ENCODE measurements at places on chromosomes 5 and 9.

DNA sequence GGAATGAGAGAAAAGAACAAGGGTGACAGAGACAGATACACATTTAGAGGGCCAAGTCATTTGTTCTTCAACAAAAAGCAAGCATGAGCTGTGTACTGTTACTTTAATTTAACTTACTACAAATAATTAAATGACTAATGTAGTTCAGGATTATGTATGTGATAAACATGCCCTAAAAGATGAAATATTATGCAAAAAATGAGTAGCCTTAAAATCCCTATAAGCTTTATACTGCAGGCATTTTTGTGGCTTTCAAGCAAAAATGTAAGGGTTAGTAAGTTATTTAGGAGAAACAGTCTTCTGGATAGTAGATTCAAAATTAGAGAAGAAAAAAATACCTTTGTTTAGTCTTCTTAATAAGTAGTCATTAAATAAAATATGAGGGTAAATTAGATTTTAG is 431.2 kb downstream of the CSNK1G3 start:
- no peak for DNase-seq

DNA sequence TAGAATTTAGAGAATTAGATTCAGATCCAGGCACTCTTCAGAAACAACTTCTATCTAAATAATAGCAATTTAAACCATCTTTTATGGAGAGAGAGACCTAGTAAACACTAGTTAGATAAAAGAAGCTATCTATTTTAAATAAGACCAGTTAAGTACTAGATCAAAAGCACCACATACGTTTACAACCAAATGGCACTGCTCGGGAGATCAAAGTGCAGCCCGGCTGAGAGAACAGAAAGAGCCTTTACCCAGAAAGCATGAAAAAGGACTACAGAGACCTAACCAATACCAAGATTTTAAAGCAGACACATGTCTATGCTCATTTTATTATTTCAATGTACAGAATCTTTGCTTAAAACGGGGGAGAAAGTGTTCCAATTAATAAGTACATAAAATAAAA is 30.8 kb downstream of the LIX1 start:
- DNase-seq: no peak

DNA sequence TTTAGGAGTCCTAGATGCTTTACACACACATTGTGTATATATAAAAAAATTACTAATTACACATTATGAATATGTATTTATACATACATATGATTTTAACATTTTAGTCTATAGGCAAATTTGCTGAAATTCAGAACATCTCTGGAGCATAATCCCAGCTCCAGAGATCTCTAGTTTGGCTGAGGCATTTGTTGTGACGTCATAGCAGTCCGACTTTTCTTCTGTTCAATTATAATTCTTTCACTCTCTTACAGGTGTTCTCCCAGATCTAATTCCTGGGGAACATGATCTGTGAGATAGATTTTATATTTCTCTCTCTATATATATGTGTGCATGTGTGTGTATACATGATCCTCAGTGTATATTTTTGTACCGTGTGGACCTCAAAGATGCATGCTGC is 1876.2 kb downstream of the EFNA5 start:
- no peak for DNase-seq

- DNase-seq: no peak
Observed at GRCh38 chr5:170338291-170338690, 40.7 kb upstream of the LCP2 start.

DNA sequence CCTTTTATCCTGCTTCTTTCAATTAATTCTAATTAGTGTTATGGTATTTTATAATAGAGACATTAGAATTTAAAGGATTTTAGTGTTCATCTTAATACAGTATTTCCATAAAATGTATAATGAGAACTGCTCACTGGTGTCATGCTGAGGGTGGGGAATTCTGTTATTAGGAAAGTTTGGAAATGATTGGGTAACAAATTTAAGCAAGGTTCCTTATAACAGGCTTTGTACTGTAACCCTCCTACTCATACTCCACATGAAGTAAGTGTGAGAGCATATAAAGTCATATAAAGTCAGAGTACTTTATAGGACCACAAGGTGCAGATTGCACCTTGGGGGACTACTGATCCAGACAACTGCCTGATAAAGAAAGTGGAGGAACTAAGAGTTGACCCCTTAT is 42.2 kb downstream of the SV2C start:
- no peak for DNase-seq

DNA sequence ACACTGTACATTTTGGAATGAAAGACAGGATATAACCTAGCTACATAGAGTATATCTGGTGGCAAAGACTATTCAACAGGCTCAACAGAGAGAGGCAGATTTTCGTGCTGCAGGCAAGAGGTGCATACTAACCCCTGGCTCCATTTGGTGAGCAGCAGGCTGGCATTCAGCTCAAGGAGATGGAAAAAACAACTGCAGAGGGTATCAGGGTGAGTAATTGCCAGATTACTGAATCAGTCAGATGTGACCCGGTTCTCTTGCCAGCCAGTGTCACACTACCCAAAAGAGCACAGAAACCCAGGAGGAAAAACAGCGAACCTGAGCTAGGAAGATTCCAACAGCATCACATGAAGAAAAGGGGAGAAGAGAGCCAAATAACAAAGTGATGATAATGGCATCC is 130.4 kb upstream of the PRLR start:
- no peak for DNase-seq

DNA sequence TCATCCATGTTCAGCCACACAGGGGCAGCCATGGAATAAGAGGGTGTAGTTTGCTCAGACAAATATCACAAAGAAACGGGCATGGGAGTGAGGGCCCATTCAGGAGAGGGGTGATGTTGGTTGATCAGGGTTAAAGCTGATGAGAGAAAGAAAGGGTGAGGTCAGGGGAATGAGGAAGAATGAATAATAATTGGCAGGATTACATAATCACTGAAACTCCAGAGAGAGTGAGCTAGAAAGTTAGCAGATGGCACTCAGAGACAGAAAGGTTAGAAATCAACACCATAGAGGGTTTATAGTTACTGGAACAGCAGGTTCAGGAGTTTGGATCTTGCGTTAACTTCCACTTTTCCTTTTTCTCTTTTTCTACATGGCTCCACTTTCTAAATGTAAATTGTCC is 113.9 kb downstream of the TAF11L14 start:
- no peak for DNase-seq

GRCh38 chr5:120297616-120298015 is 166.5 kb upstream of the PRR16 start:
- DNase-seq: no peak

DNA sequence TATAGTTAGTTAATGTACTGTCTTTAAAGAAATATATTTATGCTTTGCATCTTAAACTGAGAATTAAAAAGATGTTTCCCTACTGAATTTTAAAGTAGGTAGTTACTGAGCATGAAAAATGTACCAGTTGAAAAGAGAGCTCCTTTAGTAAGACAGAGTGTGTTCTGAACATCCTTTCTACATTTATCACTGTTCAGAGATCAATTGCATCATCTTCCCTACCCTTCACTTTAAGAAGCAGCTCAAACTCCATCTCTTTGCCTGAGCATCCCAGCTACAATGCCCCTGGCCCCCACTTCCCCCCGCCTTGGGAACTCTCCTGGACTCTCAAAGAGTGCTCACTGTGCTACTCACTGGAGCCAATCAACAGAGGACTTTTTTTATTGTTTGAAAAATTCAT is 164.7 kb downstream of the GNAQ start:
- DNase-seq: no peak

- DNase-seq: no peak
Observed at GRCh38 chr5:159184858-159185381, 24.4 kb downstream of the RNF145 start.

GRCh38 chr5:95718203-95718602 is 12.9 kb upstream of the RHOBTB3 start:
- no peak for DNase-seq

DNA sequence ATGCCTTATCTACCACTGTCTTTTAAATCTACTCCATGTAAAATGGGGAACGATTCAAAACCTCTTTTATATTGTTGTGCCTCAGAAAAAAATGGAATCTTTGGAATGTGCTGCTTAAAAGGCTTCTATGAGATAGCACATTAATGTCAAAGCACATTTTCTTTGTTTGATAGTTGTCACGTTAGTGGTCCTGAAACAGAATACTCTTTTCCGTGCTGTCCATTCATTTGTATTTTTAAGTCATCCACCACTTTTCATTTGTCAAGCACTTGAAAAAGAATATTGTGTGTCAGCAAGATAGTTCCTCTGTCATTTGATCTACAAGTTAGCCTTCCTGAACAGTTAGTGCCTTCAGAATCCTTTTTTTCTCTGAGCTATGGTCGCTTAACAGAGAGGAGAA is 246.9 kb downstream of the MAST4 start:
- DNase-seq: no peak

DNA sequence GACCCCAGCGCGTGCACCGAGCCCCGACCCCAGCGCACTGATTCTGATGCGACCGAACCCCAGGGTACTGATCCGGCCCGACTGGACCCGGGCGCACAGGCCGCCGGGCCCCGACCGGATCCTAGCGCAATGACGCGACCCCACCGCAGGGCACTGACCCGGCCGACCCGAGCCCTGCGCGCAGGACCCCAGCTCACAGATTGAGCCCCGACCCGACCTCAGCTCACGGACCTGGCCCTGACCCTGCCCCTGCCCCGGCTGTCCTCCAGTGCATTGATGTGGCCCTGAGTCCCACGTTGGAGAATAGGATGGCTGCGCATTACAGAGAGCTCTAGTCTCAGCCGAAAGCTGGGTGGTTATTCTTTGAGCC is 438 bp downstream of the TRIP13 start:
- no peak for DNase-seq

- DNase-seq: no peak
Observed at GRCh38 chr5:59516161-59516560, 377.4 kb downstream of the PDE4D start.

DNA sequence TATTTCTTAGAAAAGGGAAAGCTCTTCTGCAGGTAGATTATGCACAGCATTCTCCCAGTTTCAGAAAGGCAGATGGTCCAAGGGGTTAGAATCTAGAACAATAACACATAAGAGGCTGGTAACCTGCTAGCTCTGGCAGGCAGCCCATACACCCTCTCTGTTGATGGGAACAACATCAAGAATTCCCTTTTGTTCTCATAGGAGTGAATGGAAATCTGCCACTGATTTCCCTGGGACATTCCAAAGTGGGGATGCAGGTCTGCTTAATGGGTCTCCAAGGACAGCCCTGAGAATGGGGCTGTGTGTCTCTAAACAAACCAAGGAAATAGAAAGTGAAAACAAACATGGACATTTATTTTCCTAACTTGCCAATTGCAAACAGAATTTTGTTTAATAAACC is 456.8 kb downstream of the EBF1 start:
- no peak for DNase-seq

DNA sequence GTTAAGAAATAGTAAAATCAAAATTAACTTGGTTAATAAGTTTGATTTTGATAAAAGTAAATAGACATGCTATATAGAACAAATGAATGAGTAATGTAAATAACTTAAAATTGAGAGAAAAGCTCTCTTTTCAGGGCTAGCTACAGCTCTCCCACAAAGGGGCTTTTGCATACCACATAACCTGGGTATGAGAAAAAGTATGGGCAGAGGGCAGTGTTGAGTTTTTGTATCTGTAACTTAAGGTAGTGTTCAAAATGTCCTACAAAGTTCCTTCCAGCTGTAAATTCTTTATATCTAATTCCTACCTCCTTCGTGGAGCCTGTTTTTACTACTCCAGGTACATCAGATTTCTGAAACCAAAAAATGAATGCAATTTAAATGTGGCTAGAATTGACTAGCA is 18.9 kb upstream of the TTC33 start:
- DNase-seq: no peak

GRCh38 chr5:59587489-59588337 is 305.8 kb downstream of the PDE4D start:
- no peak for DNase-seq

DNA sequence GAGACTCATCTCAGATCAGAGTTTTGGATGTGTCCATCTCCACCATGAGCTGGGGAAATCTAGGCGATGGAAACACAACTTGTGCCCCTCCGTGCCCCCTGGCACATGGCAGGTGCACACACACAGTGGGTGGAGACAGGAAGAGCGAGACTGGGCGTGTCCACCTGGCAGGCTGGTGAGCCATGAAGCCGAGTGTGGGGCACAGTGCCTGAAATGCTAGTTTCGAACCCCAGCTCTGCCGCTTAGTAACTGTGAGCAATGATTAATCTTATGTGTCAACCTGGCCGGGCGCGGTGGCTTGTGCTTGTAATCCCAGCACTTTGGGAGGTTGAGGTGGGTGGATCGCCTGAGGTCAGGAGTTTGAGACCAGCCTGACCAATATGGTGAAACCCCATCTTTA is 80.8 kb upstream of the RNU6ATAC start:
- no peak for DNase-seq

GRCh38 chr5:134902071-134902801 is 2.7 kb upstream of the PCBD2 start:
- DNase-seq: no peak

DNA sequence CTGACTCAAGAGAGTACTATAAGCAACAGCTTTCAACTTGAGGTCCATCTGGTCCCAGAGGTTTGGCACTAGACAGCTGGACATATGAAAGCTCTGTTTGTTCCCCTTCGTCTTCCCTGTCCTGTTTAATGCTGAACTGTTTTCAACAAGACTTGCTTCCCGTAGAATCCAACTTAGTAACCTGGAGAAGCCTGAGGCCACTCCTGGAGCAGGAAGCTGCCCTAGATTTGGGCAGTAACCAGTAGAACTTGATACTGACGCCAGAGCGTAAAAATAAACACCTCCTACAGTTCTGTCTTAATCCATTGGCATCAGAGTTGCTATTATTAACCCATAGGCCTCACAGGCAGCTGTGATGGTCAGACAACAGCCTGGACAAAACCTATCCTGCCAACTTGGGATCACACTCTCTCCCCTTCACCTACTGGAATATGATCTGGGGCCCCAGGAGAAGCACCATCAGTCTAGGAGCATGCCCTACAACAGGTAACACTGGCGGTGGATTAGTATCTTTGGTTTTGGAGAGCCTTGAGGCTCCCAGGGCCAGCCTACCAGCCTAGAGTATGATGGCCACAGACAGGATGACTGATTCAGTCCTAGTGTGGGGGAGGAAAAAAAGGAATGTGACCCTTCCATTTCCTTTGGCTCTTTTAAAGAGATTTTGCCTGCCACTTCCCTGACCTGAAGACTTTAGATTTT is 29.2 kb downstream of the RUSC2 start:
- no peak for DNase-seq

DNA sequence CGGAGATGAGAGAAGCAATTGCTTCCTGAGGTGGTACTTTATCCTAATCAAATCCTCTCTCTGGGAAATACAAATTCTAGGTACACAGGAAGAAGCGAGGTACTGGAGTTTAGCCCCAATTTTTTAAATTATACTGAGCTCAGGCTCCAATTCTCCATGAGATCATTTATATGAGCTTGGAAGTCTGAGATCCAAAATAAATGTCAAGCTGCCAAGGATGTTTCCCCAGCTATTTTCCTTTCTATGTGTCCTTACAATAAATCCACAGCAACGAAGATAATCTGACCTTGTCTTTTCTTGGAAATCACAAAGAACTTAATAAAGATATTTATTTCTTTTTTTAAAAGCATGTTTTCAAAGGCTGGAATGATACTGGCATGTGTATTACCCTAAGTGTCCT is 597.3 kb downstream of the GABRG2 start:
- DNase-seq: no peak

All from stimulated activated CD8-positive, alpha-beta memory T cell treated with anti-CD3 and anti-CD28 coated beads, Interleukin-2, amount 100 ng/mL, for 1 hour (primary cell).